ENCODE measurements at places on chromosomes 6 and 20.

DNA sequence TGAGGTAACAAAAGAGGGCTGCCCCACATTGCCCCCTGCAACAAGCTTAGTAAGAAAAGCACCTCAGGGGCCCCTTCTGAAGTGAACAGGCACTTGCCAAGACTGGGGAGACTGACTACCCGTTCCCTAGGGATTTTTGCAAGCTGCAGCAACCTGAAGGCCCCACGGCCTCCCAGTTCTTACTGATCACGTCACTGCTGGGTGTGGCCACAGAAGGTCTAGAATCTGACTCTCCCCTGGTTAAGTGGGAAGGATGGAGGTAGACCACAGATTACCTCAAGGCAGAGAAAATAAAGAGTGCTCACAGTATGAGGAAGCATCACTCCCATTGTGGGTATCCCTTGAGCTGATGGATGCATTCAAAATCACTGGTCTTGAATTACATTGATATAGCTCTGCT lies 201.5 kb upstream of the KCNQ5 start:
- no peak for DNase-seq

GRCh38 chr20:8232332-8232731 lies 100.3 kb downstream of the PLCB1 start:
- DNase-seq, result no peak

GRCh38 chr6:4133941-4134838 lies 1.2 kb downstream of the ECI2 start:
- no peak for DNase-seq

DNA sequence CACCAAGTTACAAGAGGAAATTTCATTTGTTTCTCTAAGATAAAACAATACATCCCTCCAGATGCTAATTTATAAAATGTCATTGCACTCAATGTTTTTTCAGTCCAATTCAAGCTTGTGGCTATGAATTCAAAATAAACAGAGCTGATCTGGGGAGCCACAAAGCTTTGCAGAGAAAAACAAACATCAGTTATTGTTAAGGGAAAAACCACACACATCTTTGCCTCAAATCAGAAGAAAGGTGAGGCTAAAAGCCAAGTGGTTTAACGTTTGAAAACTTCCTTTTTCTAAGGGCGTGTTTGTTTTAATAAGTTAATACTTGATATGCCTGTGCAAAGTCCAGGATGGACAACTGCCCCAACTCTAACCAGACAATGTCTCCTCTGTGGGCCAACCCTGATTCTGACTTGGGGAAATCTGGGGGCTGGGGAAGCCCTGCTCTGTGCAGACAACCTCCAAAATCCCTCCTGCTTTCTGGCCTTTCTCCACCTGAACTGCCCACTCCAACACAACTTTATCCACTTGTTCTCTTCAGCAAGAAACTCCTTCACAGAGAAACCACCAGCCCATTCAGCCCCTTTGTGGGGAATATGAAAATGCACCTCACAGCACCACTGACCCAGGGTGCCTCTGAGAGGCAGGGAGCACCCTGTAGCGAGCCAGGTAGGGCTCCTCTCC lies 44.6 kb upstream of the NT5E start:
- no peak for DNase-seq

GRCh38 chr6:44217332-44218143 lies 812 bp downstream of the MYMX start:
- no peak for DNase-seq

- DNase-seq, result peak; percentile 34
These were observed 10.1 kb upstream of the NXT1 start for GRCh38 chr20:23340524-23340923.

DNA sequence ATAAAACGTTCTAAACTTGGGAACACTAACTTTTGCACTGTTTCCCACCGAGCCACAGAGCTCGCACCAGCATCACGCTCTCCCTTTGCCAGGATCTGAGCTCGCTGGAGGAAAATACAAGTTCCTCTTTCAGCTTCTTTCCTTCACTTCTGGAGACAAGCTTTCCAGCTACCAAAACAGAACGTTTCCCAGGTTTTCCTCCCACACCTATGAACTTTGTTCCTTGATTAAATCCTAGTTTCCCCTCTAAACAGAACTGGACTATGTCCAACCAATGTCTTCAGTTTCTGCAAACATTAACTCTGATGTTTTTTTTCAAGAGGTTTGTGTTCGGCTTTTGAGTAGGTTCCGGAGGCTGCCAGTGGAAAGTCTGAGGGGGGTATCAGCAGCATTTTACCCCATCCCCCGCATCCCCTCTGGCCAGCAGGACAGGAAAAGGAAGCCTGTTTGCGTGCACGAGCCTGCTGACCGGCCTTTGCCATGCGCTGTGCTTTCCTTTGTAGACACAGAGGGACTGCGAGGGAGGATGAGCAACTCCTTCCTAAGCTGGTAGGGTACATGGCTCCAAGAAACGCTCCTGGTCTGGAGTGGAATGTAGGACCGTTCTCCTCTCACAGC lies 135.5 kb downstream of the LY86 start:
- no peak for DNase-seq

DNA sequence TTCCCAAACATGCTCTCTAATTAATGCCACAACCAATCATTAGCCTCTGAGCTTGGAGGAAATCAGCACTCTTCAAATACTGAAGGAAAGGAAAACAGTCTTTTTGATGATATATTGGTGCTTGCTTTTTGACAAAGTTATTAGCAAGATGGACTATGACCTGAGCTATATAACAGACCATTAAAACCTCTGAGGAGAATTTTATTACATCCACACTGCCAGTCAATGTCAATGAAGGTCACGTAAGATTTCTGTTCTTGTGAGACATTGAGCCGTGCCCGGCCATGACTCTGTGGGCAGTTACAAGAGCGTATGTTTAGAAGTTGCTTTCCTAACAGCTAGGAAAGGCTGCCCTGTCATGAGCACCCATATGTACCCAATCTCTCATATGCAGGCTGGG lies 659.0 kb downstream of the UTRN start:
- no peak for DNase-seq

GRCh38 chr20:49832632-49833327 lies 20.2 kb downstream of the SLC9A8 start:
- DNase-seq, result no peak
